ENCODE measurements at places on chromosomes 6 and 20. TPM values are rescaled to one million over a fixed set of nuclear protein-coding genes. Genes with fewer than 3 reads are reported as not detected.

Gene CLPSL2
- not detected for polyA plus RNA-seq

Gene LHFPL5
- polyA plus RNA-seq = not detected

Gene OXT
- polyA plus RNA-seq = 0.70 TPM

Gene C2
- polyA plus RNA-seq = 1.4 TPM

Gene RAB22A
- polyA plus RNA-seq = 21.3 TPM

Gene ZC2HC1B
- polyA plus RNA-seq = not detected

Gene RNF182
- polyA plus RNA-seq = 1.8 TPM

Gene HLA-DOB
- not detected for polyA plus RNA-seq

Gene SLC4A11
- 1.2 TPM for polyA plus RNA-seq

Gene CCM2L
- not detected for polyA plus RNA-seq

Gene BPIFB2
- polyA plus RNA-seq = not detected

Gene ADGRF5
- 0.28 TPM for polyA plus RNA-seq

Gene E2F1
- polyA plus RNA-seq = 4.9 TPM

Gene HDGFL1
- not detected for polyA plus RNA-seq

Gene EPPIN
- not detected for polyA plus RNA-seq

Gene CALHM4
- polyA plus RNA-seq = not detected

Gene LTV1
- polyA plus RNA-seq = 33.6 TPM

Gene CDSN
- polyA plus RNA-seq = not detected

Gene PXT1
- not detected for polyA plus RNA-seq

Gene FRMD1
- polyA plus RNA-seq = not detected

Gene CD40
- 3.4 TPM for polyA plus RNA-seq

Gene RHAG
- not detected for polyA plus RNA-seq

Gene OR2W1
- polyA plus RNA-seq = not detected

Gene SAMD3
- 0.73 TPM for polyA plus RNA-seq

Gene ITCH
- polyA plus RNA-seq = 28.5 TPM
